CD4-positive, alpha-beta T cell treated with Interleukin-1 beta for 1 hour (primary cell): ENCODE measurements at places on chromosomes 6 and 20.
A peak's percentile ranks its signal among the peaks of the same experiment; 100 is the strongest.

DNA sequence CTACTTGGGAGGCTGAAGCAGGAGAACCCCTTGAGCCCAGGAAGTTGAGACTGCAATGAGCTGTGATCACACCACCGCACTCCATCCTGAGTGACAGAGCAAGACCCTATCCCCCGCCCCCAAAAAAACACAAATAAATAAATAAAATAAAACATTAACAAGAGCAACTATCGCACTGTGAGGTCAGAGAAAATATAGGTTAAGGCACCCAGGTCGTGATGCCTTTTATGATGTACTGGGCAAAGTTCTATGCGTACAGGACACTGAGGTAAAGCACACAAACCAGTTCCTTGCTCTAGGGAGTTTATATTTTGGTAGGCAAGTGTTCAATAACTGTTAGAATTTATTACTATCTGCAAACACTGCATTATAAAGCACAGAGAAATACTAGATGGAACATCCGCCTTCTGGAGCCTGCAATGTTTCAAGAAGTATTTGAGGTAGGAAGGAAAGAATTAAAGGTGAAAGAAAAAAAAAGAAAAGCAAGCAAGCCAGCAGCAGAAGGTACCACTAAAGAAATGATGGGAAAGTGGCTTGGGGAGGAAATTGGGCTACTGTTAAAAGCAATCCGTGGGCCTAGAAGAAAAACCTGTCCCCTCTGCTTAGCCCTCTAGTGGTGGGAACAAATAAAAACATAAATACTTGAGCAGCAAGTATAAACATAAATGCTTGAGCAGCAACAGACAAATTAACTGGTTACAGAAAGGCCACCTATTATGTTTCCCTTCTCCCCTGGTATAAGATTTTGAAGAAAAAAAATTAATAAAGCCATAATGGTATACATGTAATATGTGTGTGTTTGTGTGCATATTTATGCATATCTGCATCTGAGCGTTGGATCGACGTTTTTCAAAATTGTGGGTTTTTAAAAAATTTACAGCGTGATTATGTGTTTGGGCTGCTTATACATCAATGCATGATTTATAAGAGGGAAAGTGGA lies 128.0 kb downstream of the PHACTR1 start:
- DNase-seq: no peak

- peak; percentile 19 for DNase-seq
Measured at GRCh38 chr6:144008120-144008811, at the start of gene PLAGL1. PLAGL1 (minus strand) TSS chr6:144008259; CDS start chr6:143948136, 60,123 bp downstream.

DNA sequence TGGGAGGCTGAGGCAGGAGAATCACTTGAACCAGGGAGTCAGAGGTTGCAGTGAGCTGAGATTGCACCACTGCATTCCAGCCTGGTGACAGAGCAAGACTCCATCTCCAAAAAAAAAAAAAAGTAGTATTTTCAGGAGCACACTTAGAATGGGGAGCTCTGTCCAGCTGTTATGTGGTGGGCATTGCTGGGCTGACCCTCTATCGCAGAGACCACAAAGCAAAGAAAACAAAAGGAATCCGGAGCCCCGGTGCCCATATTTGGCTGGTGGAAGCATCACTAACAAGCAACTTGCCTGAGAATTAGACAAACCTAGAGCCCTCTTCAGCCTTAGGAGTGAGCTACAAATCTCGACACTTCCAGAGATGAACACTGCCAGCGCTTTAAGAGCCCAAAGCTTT lies 137.3 kb upstream of the GPR6 start:
- no peak for DNase-seq

DNA sequence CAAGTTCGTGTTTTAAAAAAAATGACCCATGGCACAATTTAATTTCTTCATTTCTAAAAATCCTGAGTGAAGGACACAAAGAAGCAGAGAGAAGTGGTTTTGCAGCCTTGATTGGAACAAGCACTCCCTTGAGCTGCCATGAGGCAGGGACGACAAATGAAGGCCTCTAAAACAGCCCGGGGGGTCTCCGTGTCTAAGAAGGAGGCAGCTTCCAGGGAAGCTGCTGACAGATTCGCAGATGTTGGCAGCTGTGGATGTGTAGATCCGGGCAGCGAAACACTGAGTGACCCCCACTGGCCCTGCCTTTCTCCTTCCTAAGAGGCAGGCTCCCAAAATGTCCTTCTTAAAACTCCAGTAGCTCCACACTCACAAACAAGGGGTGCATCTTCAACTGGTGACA lies 9.6 kb upstream of the LBP start:
- DNase-seq: no peak

GRCh38 chr6:139941826-139942225 lies 567.4 kb upstream of the CITED2 start:
- no peak for DNase-seq

GRCh38 chr6:36809156-36809555 lies 30.1 kb downstream of the CPNE5 start:
- no peak for DNase-seq

DNA sequence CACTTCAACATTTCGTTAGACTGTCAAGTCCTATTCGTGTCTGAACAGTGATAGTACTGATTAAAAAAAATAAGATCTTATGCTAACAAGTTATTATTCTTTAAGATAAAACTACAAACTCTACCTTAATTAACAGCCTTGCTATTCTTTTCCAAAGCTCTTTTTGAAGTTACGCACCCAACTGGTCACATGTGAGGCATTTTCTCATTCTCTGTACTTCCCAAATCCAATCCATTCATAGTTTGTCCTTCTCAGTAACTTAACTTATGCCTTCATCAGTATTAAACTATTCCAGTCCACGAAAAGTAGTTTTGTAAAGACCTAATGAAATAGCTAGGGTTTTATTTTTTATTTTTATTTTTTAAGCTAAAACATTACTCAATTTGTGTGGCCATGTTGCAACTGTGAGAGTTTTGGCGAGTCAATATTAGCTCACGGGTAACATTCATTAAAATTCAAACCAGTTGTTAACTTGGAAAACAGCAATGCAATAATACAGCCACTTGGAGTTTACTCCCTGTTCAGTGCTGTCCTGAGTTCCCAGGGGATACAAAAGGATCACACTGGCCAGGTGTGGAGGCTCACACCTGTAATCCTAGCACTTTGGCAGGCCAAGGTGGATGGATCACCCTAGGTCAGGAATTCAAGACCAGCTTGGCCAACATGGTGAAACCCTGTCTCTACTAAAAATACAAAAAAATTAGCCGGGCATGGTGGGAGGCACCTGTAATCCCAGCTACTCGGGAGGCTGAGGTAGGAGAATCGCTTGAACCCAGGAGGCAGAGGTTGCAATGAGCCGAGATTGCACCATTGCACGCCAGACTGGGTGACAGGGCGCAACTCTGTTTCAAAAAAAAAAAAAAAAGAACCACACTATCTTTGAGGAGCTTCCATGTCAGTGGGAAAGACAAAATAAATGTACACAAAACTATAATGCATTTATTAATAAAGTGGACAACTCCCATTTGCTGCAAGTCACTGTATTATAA lies 27.9 kb upstream of the EEF1A1 start:
- DNase-seq: no peak

DNA sequence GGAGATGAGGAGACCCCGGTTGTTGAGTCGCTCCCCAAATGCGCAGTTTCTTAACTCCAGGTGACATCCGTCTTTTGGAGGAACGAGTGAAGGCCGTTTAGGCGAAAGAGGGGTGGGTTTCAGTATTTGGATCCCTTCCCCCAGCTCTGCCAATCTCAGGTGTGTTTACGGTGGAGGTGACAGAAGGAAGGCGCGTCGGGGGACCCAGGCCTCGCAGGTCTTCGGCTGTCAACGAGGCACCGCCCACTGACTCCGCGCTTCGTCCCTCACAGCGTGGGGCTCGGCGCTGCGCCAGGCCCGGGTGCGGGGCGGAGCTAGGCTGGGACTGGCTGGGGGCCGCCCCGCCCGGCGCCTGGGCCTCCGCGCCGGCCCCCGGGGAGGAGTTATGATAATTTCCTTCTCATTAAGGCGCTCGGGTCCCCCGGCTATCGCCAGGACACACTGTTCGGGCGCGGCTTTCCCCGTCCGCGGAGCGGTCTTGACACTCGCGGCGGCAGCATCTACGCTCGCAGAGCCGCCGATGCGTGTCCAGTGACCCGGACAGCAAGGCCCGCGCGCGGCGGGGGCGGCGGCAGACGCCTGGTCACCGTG lies at the start of gene TFAP2C:
TFAP2C (plus strand) TSS at position 434 of the 591 bp plus-strand sequence. CDS start 239 bp downstream, outside the sequence.
- DNase-seq: no peak

- DNase-seq: no peak
Measured at GRCh38 chr6:16400248-16400760, 161.9 kb downstream of the GMPR start.

DNA sequence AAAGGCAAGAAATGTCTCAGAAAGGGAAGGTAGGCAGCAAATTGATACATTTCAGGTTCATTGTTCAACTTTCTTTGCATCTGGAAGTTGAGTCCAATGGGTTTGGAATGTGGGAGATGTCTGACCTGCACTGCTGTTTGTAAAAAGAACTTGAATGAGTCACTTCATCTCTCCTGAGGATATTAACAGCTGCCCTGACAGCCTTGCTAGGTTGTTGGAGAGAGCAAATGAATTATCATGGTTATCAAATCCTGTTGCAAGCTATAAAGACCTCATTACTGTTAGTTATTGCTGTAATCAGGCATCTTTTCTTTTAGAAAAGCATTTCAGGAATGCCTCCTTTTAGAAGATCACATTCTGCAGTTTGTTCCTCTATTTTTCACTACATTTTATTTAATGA lies 23.0 kb upstream of the FLRT3 start:
- DNase-seq: no peak

DNA sequence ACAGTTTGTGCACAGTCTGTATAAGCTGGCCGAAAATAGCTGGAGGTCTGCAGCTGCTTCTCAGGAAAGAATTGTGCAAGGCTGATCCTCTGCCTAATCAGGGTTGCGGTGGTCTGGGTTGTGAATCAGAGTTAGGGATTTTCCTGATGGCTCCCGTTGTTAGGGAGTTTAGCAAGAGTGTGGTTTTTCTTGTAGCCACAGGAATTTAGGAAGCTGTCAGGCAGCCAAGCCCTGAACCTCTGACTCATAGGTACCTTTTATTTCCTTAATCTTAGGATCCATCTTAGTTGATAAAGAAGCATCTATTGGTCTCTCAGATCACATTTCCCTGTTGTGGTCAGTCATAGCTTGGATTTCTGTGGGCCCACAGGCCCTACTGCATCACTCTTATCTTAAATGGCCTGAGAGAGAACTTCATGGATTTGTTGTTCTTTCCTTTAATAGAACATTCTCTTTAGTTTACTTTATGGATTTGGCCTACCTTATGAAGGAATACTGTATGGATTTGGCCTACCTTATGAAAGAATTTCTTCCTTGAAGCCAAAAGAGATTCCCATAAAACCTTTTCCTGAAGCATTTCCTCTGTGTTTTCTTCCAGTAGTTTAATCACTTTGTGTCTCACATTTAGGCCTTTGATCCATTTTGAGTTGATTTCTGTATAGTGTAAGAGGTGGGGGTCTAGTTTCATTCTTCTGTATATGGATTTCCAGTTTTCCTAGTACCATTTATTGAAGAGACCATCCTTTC lies 10.3 kb downstream of the KIF25 start:
- DNase-seq: no peak

- no peak for DNase-seq
Measured at GRCh38 chr6:20893412-20893811, 359.2 kb downstream of the CDKAL1 start.

DNA sequence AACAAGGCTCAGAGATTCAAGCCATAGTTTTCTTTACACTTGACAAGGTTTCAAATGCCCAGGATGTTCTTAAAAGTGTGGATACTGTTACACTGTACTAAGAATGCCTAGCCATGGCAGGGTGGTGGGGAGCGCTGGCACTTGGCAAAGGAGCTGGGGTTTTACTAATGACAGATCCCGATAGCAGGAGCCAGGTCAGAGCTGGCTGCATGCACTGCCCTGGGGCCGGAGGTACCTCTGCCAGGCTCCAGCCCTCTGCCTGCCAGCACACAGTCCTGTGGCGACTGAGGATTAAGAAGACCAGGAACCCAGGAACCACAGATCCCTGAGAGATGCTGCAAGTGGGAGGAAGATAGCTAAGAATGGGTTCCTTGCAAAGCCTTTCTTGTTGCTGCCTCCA lies 260.3 kb downstream of the ALDH8A1 start:
- DNase-seq: no peak

- peak; percentile 43 for DNase-seq
Measured at GRCh38 chr20:50273601-50274491, 83.2 kb downstream of the CEBPB start.

DNA sequence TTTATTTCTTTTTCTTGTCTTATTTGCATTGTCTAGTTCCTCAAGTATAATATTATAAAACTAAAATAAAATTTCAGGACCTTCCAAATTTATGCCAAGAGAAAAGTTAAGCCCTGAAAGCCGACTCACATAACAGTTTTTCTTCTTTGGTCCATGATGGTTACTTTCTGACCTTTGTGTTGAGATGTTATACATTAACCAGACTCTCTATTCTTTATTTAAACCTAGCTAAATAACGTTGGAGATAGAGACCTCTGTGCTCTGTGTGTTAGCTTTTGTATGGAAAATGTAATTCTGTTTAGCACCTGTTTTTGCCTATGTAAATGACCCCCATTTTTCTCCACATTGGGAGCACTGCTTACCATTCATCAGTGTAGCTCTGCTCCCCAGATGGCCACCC lies 352.4 kb downstream of the CD109 start:
- no peak for DNase-seq

DNA sequence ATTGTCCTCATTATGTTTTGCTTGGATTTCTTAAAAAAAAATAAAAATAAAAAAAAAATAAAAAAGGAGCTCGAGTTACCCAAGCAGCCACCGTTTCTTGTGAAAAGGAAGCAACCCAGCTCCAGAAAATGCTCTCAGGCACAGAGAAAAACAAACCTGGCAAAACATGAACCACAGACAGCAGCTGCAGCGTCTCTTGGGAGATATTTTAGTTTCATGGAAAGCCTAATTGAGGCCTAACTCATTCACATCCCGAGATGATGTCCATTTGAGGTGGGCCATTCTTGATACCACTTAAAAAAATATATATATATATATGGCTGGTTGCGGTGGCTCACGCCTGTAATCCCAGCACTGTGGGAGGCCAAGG lies 13.7 kb upstream of the MRAP2 start:
- DNase-seq: no peak

DNA sequence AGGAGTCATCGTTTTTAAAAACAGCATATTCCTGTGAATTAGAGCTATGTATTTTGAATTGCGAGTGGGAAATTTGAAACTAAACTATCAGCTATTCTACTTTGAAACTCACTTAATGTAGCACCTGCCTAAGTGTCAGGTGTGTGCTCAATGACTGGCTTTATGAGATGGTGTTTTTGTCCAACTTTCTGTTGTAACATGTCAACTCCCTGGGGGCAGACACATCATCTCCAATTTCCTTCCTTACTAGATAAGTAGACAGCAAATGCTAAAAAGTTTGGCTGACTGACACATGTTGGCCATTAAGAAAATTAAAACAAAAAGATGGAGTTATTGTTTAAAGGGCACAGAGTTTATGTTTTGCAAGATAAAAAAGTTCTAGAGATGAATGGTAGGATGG lies 226.9 kb downstream of the TFAP2B start:
- no peak for DNase-seq
